CD4-positive, alpha-beta memory T cell (primary cell): ENCODE measurements at places on chromosomes 3 and 15.

- DNase-seq, result no peak
These were observed 747.6 kb downstream of the NAALADL2 start for GRCh38 chr3:175606650-175607318.

GRCh38 chr15:31285772-31286261, 40.8 kb upstream of the KLF13 start:
- DNase-seq, result no peak

DNA sequence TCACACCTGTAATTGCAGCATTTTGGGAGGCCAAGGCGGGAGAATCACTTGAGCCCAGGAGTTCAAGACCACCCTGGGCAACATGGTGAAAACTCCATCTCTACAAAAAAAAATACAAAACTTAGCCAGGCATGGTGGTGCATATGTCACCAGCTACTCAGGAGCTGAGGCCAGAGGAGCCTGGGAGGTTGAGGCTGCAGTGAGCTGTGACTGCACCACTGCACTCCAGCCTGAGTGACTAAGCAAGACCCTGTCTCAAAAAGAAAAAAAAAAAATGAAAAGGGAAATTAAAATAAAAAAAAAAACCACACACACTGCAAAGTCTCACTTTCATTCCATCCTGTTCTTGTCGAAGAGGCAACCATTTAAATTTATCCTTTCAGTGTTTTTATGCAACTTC, 100.8 kb upstream of the PIAS1 start:
- DNase-seq, result no peak

GRCh38 chr15:39512643-39513042, 68.2 kb upstream of the THBS1 start:
- no peak for DNase-seq

DNA sequence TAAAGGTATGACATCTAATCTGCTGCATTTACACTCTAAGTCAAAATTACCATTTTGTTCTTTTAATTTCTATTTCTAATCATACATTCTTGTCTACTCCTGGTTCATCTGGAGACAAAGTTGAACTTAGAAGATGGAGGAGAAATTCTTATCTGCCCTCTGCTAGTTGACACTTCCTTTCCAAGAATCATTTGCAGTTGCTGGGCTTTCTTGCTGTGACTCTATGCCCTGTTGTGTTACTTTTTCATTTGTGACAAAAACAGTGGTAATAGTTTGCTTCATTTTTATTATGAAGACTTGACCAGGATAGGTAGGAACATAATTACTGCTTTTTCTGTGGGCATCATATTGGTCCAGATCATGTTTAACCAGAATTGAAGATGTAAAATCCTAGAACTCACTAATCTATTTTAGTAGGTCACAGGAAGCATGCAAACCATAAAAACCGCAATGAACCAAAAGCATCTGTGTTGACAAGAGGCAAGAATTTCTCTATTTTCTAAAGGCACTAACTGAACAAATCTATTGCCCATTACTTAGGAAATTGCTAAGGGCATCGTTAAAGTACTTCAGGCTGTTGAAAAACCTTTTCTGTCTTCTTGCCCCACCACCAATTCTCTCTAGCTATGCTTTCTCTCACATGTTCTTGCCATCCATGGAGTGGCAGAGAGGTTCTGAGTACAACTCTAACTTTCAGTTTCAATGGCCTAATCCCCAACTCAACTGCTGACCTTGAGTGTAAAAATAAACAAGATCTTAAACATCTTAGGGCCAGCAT, 4.2 kb upstream of the CCR2 start:
- peak; percentile 50 for DNase-seq

GRCh38 chr3:23756206-23756840, 49.4 kb upstream of the UBE2E1 start:
- no peak for DNase-seq

DNA sequence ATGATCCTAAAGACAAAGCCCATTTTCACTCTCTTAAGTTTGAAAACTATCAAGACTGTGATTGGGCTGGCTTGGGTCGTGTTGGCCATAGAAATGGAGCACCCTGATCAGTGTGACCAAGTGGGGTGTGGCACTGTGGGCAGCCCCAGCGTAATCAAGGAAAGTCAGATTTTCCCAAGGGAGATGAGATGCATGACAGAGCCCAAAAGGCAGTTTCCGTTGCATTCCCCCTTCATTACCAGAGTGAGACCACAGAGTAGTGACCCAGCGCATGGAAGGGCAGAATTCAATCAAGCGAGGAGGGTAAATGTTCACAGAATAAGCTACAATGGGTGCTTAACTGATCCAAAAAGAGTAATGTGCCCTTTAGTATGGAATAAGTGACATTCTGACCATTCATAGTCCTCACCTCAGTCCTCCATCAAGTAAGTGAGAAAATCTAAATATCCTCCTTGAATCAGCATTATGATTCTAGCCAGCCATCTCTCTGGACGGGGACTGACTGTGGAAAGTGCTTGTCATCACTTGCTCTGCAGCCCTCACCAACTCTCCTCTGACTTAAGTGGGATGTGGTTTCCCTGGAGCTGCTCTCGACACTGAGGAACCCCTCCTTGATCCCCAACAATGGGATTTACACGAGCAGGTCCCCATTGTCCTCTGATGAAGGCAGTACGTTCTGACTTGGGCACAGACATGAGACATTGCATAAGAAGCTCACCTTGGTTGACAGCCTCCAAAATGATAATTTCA, 430.5 kb downstream of the OCA2 start:
- DNase-seq, result no peak

GRCh38 chr3:128236657-128237056, 83.4 kb downstream of the EEFSEC start:
- no peak for DNase-seq

- DNase-seq, result no peak
These were observed 2.4 kb upstream of the XRN1 start for GRCh38 chr3:142450189-142450588.

DNA sequence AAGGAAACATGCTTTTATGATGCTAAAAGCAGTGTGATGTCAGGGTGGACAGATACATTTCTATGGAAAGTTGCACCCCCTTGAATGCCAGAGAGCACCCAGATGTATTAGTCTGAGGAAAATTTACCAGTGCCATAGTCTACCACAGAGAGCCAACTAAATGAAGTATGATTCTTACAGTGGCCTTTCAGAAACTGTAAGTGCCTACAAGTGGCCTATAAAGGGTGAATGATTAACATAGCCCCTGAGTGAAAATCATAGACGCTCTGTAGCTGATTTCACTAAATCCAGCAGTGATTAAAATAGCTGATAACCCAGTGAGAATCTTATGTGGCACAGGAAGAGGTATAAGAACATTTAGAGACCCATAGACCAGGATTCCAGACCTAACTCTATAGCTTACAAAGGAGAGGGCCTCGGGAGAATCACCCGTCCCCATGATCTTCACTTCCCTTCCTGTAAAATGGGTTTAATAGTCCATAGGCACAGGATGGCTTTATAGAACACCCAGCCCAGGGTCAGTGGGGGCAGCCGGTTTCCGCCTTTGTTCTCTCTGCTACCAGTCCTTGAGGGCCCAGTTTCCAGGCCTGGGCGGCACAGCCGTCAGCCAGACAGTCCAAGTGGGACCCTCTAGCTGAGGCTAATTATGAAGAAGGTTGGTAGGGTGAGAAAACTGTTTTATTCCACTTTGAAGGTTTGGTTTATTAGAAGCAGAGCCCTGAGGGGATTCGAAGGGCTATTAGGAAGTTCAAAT, 35.5 kb upstream of the CACNA2D3 start:
- no peak for DNase-seq

DNA sequence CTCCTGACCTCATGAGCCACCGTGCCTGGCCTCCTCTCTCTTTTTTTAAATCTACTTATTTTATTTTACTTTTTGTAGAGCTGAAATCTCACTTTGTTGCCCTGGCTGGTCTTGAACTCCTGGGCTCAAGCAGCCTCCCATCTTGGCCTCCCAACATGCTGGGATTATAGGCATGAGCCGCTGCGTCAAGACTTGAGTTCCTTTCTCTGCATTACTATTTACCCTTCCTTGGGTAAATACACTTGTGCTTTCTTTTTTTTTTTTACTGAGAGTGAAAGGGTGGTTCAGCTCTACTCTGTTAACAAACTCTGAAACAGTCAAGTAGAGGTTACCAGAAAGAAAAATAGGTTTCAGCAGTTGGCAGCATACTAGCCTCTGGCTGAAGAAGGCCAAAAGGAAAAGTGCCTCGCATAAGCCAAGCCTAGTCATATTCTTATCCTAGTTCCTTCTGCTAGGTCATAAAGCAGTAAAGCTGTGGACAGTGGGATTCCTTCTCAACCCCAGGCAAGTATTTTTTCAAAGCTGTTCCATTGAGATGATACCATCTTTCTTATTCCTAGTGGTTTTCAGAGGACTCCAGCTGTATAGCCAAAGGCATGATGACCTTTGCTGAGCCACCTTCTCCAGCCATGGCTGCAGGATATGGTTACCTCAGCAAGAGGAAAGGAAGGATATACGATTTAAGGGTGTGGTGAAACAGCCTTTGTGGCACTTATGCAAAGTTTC, 135.1 kb downstream of the RBPMS2 start:
- no peak for DNase-seq

DNA sequence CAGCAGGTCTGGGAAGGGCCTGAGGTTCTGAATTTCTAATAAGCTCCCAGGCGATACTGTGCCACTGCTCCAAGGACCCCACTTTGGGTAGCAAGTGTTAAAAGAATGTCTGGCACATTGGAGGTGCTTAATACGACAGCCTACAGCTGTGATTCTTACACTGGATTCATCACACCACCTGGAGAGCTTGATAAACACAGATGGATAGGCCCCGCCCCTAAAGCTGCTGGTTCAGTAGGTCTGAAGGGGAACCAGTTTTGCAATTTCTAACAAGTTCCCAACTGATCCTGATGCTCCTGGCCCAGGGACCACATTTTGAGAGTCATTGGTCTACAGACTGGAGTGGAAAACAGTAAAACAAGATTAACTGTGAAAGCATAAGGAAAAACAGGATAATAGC, 124.8 kb upstream of the ST8SIA2 start:
- no peak for DNase-seq

GRCh38 chr3:141644931-141645330, 93.2 kb upstream of the RNF7 start:
- peak; percentile 56 for DNase-seq

DNA sequence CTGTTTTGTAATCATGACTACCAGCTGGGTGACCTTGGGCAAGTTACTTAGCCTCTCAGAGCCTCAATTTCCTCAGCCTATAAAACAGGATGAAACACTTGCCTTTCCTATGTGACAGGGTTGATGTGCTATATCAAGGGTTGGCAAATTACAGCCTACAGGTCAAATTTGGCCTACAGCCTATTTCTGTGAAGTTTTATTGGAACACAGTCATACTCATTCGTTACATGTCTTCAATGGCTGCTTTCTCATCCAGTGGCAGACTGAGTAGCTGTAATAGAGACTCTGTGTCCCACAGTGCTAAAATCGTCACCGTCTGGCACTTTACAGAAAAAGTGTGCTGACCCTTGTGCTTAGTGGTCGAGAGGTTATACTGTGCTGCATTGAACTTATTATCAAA, 16.6 kb downstream of the ABHD6 start:
- DNase-seq, result no peak

GRCh38 chr15:88655103-88655553, 16.3 kb downstream of the ISG20 start:
- DNase-seq, result no peak

DNA sequence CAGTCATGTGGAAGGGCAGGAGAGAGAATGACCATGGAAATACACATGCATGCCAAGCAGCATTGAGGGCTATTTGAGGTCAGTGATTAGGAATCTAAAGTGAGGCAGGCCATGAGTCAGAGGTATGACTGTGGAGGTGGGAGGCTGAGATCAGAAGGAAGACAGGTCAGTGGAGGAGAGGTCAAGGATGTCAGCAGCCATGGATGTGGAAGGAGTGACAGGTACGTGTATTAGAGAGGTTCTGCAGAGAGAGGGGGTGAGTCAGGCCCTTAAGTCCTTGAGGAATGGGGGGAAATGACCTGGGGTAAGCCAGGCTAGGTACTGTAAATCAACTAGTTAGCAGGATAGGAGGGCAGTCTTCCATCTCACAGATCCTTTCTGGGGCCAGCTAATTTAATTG, 166.6 kb downstream of the ANO10 start:
- DNase-seq, result no peak

GRCh38 chr15:62519900-62520299, 354.8 kb upstream of the C2CD4B start:
- no peak for DNase-seq

DNA sequence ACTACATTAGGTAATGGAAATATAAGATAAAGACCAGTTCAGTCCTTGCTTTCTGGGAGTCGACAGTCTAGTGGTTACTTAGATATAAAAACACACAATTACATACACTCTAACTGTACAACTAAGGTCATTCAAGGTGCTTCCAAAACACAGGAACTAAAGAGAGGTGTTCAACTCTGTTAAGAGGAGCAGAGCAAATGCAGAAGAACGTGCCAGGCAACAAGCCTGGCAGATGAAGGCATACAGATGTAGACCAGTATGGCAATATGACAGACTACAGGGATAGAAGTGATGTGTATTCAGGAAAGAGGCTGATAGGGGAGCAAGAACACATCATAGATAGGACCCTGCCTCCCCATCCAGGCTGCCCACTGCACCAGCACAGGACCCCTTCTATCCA, 78.3 kb downstream of the CBLB start:
- DNase-seq, result no peak

GRCh38 chr3:148315756-148316155, 381.9 kb upstream of the AGTR1 start:
- no peak for DNase-seq

- peak; percentile 32 for DNase-seq
These were observed 16.8 kb downstream of the LPP start for GRCh38 chr3:188170461-188171459.

GRCh38 chr15:64895285-64896065, 16.2 kb upstream of the ANKDD1A start:
- peak; percentile 54 for DNase-seq

GRCh38 chr15:91841861-91842260, 11.6 kb upstream of the SLCO3A1 start:
- DNase-seq, result no peak

DNA sequence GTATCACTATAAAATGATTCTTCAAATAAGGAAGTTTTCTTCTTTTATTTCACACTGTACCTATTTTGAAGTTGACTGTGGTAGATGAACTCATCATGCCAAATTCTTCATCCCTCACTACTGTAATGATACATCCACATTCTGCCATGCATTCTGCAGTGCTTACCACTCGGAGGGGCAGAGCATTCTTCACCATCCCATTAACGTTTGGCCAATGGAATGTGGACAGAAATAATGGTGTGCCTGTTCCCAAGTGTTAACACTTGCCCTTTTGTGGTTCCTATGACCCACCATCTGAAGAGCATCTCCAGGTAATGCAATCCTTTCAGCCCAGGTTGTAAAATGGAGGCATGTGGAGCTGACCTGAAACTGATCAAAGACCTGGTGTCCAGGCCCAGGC, 18.6 kb downstream of the GOLIM4 start:
- no peak for DNase-seq
